Stimulated activated effector memory CD8-positive, alpha-beta T cell treated with anti-CD3 and anti-CD28 coated beads, Interleukin-12 subunit alpha, Interleukin-12 subunit beta, amount 100 ng/mL, for 72 hours (primary cell): ENCODE measurements at places on chromosomes 7 and 10.

GRCh38 chr10:4474829-4475228 is 351.2 kb upstream of the AKR1E2 start:
- no peak for DNase-seq

GRCh38 chr7:94029976-94030375 is 25.8 kb upstream of the BET1 start:
- no peak for DNase-seq

DNA sequence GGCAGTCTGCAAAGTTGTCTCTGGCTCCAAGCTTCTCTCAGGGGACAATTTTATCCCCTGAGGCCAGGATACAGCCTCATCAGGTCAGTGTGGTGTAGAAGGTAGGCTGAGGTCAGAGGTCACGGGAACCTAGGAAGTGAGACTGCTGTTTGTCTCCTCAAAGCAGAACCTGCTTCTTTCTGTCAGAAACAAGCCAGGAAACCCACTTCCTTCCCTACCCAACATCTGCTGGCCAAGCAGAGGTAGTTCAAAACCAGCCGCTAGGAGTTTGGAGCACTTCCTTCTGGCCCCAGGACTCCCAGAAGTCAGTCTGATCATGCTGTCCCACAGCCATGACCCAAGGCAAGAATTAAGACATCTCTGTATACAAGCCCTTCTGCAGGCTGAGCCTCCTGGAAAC is 12.2 kb downstream of the CLRN3 start:
- no peak for DNase-seq

DNA sequence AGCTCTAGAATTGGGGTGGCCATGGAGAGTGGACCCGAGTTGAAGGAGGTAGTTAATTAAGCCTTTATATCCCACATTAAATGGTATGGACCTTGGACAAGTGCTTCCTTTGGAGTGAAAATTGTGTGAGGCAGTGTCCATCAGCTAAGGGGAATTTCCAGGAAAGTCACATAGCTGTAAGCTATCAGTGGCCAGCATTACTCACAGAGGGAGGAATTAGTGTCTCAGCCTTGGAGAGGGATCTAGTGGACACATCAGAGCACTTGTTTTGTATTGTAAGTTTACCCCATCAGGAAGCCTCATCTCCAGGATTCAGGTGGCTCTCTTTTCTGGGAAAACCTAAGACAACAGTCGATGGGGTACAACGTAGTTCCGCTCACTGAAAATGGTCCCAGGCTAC is 416.7 kb downstream of the TFEC start:
- DNase-seq: no peak

GRCh38 chr7:46848944-46849343 is 733.0 kb downstream of the TNS3 start:
- no peak for DNase-seq

- DNase-seq: no peak
Measured at GRCh38 chr10:44357023-44357540, 27.8 kb downstream of the CXCL12 start.
